Stimulated activated CD4-positive, alpha-beta T cell treated with anti-CD3 and anti-CD28 coated beads, Interleukin-12 subunit alpha, Interleukin-12 subunit beta, amount 100 ng/mL, for 24 hours (primary cell): ENCODE measurements at places on chromosomes 13 and 19.

DNA sequence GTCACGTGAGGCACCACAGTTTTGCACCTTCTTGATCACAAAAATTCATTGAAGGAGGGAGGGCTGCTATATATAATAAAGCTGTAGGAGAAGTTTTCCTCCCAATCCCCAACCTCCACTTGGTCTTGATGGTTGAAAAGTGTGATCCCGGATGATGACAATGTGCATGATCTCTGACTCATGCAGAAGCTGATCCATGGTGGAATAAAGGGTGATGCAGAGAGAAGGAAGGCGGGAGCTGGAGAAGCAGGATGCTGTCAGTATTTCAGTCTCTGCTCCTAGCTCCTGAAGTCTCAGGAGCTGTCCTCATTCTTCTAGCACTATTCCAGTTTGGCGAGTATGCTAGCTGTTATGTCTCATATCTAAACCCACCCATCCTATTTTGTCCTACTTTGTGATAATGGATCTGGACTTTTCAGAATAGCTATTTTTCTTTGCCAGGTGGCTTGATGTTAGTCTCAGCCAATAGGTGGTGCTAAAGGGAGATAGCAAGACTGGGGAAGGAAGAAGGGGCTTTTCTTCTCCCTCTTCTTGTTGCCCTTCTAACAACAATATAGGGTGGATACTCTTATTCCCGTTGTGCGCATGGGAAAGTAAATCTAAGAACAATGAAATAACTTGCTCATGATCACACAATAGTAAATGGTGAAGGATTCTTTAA is 65.6 kb upstream of the HTR2A start:
- DNase-seq: no peak

DNA sequence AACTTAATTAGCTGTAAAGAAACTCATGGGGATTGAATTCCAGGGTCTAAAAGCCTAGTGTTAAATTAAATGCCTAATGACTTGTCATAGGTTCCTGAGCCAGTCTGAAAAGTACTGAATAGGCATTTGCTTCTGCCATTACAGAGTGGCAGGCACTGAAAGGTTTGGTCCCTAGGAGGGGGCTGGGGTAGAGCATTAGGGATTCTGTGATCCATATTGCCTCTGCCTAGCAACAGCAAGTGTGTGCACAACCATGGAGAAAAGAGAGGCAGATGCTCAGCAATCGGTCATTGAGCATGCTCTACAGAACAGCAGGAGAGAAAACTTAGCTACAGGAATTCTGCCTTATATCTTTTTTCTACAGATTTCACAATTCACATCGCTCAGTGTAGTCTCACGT is 133.5 kb downstream of the TRPC4 start:
- no peak for DNase-seq

- DNase-seq: no peak
These were observed 14.0 kb upstream of the ZNF491 start for GRCh38 chr19:11784356-11784755.

DNA sequence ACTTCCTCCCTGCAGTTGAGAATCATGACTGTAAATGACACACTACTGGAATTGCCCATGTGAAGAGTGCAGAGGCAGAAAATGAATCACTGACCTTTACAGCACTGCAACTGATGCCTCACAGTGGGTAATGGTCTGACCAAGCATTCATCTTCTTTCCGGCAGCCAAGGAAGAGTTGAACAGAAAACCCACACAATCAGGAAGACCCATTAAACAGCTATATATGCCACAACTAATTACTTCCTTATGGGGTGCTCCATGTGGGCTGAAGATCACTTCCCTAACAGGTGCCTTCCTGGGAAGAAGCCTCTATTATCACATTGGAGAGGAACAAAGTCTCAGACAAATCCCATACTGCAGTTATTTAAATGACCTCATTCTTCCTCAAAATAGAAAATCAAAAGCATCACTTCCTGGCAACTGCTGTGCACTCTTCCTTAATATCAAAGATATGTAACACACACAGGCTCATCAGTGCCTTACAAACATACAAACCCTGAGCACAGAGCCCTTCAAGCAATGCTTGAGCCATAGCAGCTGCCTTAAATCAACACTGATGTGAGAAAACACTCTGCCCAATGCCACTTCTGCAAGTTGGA is 45.8 kb downstream of the RUBCNL start:
- no peak for DNase-seq

- DNase-seq: no peak
These were observed 7.0 kb downstream of the CLASRP start for GRCh38 chr19:45045671-45046353.

- no peak for DNase-seq
These were observed 165.4 kb downstream of the KATNAL1 start for GRCh38 chr13:30141775-30142485.

DNA sequence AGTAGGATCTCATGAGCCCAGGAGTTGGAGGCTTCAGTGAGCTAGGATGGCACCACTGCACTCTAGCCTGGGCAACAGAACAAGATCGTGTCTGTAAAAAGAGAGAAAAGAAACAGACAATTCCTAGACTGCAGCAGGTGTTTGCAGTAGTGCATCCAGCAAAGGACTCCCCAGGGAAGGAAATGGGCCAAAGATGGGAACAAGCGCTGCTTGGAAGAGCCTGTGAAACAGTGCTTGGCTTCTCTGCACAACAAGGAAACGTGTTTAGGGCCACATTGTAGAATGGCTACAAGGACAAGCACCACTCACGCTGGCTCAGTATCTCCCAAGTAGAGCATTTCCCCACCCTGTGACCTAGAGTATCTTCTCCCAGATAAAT is 35.5 kb upstream of the LDLR start:
- DNase-seq: no peak

DNA sequence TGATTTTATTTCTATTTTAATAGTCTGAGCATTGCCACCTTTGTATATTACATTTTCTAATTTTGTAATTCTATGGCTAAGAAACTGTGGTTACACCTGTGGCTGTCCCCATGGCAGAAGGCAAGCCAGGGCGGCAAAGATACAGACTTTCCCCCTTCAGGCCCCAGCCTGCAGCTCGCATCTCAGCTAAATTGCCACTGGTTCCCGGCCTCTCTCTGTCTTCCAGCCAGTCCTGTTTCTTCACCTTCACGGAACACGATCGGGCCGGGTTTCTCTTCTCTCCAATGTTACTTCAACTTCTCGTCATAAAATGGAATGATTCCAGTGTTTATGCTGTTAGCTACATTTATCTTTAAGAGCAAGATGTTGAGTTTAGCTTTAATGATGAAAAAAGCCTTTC is 124.5 kb upstream of the ZNF507 start:
- DNase-seq: no peak
